ENCODE measurements at places on chromosomes 3 and 15.

DNA sequence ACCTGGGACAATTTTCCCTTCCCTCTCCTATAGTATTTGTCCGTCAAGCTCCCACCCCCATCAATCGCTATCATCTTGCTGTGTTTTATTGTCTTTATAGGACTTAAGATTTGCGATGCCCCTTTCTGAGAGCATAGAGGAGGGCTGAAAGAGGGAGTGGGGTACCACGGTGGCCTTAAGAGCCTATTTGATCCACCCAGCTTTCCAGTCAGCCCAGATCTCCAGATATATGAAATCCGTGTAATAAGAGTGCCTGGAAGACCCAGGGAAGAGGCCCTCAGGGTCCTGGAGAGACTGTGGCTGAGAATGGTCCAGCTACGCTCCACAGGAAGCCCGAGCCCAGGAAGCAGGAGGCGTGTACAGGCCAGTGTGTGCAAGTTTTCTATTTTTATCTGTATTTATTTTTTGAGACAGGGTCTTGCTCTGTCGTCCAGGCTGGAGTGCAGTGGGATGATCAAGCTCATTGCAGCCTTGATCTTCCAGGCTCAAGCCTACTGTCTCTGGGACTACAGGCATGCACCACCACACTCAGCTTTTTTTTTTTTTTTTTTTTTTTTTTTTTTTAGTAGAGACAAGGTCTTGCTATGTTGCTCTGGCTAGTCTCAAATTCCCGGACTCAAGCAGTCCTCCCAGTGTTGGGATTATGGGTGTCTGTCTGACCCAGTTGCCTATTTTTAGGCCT lies 964 bp upstream of the NCKIPSD start:
- no peak for DNase-seq

- no peak for DNase-seq
These were observed 1.9 kb upstream of the NR2E3 start for GRCh38 chr15:71808311-71809020.

DNA sequence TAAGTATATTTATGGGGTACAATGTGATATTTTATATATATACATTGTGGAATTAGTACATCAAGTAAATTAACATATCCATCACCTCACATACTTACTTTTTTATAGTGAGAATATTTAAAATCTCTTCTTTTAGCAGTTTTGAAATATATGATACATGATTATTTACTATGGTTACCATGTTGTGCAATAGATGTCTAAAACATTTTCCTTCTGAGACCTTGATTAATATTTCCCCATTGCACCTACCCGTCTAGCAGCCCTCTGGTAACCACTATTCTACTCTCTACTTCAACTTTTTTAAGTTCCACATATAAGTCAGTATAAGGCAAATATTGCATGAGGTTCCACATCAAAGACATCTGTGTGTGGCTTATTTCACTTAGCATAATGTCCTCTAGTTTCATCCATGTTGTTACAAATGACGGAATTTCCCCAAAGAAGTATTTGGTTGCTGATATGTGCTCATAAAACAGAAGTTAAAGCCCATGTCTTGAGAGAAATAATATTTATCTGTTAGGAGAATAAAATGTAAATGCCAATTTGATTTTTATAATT lies 29.6 kb upstream of the NFKBIZ start:
- no peak for DNase-seq

- no peak for DNase-seq
These were observed 33.2 kb downstream of the MYO5C start for GRCh38 chr15:52262364-52262763.

- DNase-seq: no peak
These were observed 212.2 kb upstream of the LRRN1 start for GRCh38 chr3:3586843-3587646.

DNA sequence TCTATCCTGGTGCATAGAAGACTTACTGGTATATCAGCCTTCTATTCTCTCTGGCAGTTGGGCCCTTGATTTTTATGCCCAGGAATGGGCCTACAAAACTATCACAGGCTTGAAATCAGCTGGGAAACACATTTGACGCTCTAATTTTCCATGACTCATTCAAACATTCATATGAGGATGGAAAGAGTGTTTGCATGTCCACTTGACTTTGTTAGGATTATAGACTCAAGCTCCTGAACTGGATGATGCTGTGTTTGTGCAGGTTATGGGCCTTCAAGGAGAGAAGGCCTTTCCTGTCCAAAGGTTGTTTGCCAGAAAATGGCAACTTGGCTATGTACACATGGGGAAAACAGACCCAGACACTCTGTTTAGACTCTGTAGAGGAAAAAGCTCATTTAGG lies 219.9 kb downstream of the GAP43 start:
- no peak for DNase-seq

GRCh38 chr3:64578797-64579196 lies 109.0 kb downstream of the ADAMTS9 start:
- DNase-seq: no peak

- no peak for DNase-seq
These were observed 5.7 kb upstream of the SKOR1 start for GRCh38 chr15:67819636-67820035.

- no peak for DNase-seq
These were observed 6.8 kb upstream of the GAP43 start for GRCh38 chr3:115616461-115616860.
